HTR-8/SVneo (cell line): ENCODE measurements at places on chromosomes 12 and 14.

DNA sequence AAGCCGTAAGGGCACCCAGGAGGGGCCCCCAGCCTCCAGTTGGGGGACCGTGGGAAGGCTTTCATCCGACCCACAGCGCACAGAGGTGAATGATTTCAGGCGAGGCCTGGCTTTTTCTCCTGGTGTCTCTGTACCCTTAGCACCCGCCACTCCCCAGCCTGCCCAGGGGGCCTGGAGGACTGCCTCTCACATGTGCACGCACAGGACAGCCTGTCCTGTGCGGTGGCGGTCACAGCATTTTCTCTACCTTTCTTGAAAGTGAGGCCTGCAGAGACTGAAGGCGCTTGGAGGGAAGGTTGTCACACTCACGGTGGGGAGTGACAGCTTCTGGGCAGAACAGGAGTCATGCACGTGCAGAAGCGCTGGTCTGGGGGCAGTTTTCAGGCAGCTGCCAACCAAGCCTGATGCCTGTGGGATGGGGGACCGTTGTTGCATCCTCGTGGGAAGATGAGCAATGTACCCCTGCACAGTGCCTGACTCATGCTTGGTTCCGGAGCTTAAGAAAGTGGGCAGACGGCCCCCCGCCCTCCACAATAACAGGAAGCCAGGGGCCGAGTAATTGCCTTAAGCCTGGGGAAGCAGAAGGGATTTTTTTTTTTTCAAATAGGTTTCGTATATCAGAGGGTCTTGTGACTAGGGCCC, 148.1 kb downstream of the TSPAN9 start:
- DNase-seq = peak; percentile 87

- no peak for DNase-seq
These were observed 276.3 kb upstream of the CRY1 start for GRCh38 chr12:107369679-107370078.

- DNase-seq = no peak
These were observed 57.2 kb upstream of the FICD start for GRCh38 chr12:108457734-108458361.

- peak; percentile 98 for DNase-seq
These were observed at the start of gene MCRS1 for GRCh38 chr12:49567611-49568441. Gene MCRS1, minus strand, starts transcription at chr12:49568142. Its CDS starts 1,411 bp downstream, at chr12:49566731.
